CD14-positive monocyte (primary cell): ENCODE measurements at places on chromosomes 7 and 10. TPM values are rescaled to one million over a fixed set of nuclear protein-coding genes. Genes with fewer than 3 reads are reported as not detected.

CNPY1 gene
- polyA plus RNA-seq = not detected in 2 replicates

GRCh38 chr10:60420991-60421894, 31.6 kb upstream of the ANK3 start:
- no peak for DNase-seq

DNA sequence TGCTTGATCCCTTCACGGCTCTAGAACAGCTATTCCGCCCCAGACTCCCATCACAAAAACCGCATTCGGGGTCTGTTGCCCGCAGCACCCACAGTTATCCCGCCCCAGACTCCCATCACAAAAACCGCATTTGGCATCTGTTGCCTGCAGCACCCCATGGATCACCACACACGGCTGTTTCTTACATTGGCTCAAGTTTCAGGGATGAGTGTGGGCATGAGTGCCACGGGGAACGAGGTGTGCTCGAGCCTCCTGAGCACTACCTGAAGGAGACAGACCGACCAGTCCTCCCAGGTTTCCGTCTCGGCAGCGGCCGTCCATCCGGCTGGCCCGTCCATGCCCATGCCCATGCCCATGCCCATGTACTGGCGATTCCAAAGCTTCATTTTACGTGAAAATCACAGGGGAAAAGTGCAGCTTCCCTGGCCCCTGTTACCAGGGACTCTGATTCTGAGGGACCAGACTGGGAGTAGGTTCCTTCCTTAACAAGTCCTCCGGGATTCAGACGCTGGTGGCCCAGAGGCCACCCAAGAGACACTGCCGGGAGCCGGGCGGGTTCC, 66.4 kb upstream of the INSIG1 start:
- DNase-seq = no peak

DNA sequence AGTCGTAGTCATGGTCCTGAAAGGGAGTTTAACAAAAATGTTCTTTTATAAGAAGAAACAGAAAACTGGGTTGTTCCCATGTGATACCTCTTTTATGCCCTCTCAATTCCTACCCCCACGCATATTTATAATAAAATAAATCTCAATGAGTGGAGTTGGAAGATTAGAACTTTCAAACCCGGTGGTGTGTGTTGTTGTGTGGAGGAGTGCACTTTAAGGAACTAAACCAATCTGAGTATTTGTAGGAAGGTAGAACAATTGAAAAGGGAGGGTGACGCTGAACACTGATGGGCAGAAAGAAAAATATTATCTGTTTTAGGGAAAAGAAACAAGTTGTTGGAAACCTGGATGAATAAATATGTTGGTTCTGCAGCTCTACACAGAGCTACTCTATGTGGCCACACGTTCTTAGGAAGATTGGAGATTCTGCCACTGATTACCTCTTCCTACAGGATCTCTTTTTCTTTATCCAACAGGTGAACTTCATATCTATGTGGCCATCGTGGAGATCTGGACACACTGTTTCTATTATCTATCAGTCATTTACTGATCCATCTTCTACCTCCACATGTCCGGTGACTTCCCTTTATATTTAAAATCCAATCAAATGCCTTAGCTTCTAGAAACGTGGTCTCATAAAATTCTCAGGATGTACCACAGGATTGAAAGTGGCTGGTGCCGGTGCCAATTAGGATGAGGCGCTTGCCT, 13.1 kb upstream of the GATA3 start:
- DNase-seq = no peak

C10orf62 gene
- not detected in 2 replicates for polyA plus RNA-seq

- DNase-seq = no peak
These were observed 175.4 kb upstream of the AKR1E2 start for GRCh38 chr10:4650582-4650981.

GRCh38 chr7:73833251-73833919, 2.6 kb downstream of the CLDN4 start:
- no peak for DNase-seq

DNA sequence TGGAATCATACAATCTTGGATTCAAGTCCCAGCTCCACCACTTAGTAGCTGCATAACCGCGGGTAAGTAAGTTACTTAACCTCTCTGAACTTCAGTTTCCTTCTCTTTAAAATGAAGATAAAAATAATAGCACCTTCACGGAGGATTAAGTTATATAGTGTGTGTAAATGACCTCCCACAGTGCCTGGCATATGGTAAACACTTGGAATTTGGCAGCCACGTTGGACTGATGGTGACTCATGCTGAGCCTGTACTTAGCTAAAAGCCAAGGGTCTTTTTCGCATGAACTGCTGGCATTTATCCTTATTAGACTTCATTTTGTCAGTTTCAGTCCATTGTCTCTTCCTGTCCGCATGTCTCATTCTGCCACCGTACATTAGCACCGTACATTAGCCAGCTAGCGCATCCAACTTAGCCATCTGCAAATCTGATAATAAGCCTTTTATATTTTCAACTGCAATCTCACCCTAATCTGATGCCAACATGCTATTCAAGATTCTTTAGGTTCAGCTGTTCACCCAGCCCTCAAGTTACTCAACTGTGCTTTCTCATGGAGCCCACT, 11.2 kb downstream of the SLC13A4 start:
- no peak for DNase-seq

DNA sequence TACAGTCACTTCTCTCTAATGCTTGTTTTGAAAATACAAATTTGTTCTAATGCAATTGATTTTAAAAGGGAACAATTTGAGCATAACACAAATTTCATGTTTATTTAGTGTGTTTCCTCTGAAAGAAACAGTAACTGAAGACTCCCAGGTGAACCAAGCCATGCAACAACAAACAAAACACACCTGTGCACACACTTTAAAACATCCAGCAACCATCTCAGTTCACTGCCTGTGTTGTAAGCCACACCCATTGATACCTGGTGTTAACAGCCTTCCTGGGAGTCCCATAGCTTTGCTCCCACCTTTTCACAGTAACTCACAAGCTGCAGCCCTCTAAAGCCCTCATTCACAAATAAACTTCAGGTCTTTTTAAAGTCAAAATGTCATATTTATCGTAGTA, 89.3 kb downstream of the DOCK4 start:
- DNase-seq = no peak

CWF19L1 gene
- 22.2 TPM for polyA plus RNA-seq

GRCh38 chr10:43666552-43666951, 17.9 kb upstream of the ZNF32 start:
- no peak for DNase-seq

CACNB2 gene
- polyA plus RNA-seq = not detected

DNA sequence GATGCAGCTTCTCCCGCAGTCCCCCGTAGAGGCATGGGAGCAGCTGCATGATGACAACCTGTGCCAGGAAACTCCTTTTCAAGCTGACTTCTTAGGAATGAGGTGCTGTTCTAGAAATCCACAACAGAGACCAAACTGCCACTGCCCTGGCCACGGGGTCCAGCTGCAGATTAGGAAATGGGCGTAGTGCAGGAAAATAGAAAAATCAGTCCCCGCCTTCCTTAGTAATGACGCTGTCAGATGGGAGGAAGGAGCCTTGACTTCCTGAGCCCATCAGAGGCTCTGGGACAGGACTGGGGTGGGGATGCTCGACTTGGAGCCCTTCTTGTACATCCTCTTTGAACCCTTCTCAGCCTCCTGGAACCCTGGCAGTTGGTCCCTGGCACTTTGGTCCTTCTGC, 227.8 kb upstream of the GRB10 start:
- DNase-seq = no peak

OR6B1 gene
- polyA plus RNA-seq = not detected in 2 replicates

NEURL1 gene
- 3.0 TPM for polyA plus RNA-seq

METTL27 gene
- 1.2 TPM for polyA plus RNA-seq

GRCh38 chr10:30786131-30786530, 156.6 kb upstream of the LYZL2 start:
- DNase-seq = no peak

SLC26A3 gene
- polyA plus RNA-seq = not detected in 2 replicates

ANKRD61 gene
- not detected for polyA plus RNA-seq

DNA sequence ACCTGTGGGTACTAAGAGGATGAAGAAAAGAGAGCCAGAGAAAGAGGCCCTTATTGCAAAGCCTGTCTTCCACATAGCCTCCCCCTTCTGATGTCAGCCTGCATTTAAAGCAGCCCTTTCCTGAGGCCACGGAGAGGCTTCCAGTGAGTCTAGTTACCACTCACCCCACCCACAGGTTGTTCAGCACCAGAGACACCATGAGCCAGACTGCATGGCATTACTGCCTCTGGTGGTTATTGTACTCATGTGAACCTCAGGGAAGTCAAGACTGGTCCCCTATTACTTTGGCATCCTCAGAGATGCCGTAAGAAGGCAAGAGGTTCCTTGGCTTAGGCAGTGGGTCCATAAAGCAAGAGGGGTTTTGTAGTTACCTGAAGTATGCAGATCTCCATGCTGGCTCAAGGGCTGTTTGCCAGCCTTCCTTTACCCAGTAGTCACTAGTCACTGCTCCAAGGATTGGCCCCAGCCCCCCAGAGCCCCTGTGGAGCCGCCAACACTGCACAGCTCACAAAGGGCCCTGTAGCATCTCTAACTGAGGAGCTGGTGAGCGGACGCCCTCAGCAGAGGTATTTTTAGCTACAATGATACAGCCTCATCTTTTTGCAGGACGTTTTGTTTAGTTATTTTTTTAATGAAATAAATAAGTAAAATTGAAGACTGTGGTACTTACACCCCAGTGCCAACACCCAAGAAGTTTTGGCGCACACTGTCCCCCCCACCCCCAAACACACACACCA, 20.7 kb downstream of the LRRC4 start:
- no peak for DNase-seq

GRCh38 chr10:77510695-77511094, 126.9 kb downstream of the KCNMA1 start:
- DNase-seq = no peak

DNA sequence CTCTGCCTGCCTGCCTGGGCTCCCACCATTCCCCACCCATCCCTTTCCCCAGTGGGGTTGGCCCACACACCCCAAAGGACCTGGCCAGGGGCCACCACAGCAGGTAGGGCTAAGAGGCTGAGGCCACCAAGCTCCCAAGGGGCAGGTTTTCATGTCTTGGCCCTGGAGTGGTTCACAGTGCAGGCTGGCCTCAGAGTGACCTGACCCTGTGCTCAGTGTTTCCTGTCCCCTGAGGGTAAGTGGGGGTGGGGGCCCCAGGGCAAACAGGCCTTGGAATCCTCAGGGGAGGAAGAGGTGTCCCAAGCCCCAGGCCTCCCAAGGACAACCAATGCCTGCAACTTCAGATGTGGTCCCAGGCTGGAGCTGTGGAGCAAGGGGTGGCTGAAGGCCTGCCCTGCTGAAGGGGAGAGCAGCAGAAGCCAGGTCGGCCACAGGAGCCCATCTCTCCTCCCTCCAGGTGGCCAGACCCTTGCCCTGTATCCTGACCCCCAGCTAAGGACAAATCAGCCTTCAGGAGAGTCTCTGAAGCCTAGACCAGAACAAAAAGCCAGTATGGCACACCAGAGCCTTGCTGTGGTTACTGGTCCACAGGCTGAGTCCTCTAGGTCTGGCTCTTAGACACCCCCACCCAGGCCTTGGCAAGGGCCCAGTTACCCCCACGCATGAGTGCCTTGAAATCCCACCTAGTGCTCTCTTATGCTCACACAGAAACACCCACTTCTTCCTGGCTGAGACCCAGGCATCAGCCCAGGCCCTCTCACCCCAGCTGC, 27.6 kb downstream of the POLL start:
- no peak for DNase-seq

RNLS gene
- 3.7 TPM for polyA plus RNA-seq

- DNase-seq = no peak
These were observed 732 bp downstream of the FAM53B start for GRCh38 chr10:124743191-124744101.

GRCh38 chr10:30437031-30437841, 3.3 kb downstream of the MAP3K8 start:
- no peak for DNase-seq

EPHB4 gene
- 5.7 and 8.0 TPM in 2 replicates for polyA plus RNA-seq

ZNF488 gene
- polyA plus RNA-seq = not detected

DNA sequence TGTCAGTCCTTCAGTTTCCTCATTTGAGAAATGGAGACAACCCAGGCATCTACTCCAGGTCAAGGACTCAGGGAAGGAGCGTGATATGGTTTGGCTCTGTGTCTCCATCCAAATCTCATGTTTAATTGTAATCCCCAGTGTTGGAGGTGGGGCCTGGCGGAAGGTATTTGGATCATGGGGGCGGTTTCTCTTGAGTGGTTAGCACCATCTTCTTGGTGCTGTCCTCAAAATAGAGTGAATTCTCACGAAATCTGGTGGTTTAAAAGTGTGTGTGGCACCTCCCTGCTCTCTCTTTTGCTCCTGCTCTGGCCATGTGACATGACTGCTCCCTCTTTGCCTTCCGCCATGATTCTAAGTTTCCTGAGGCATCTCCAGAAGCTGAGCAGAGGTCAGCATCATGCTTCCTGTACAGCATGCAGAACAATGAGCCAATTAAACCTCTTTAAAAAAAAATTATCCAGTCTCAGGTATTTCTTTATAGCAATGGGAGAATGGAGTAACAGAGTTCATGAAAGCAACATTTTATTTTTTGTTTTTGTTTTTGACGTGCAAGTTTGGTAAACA, 30.0 kb downstream of the ARHGAP22 start:
- no peak for DNase-seq

CCL24 gene
- not detected for polyA plus RNA-seq

DNA sequence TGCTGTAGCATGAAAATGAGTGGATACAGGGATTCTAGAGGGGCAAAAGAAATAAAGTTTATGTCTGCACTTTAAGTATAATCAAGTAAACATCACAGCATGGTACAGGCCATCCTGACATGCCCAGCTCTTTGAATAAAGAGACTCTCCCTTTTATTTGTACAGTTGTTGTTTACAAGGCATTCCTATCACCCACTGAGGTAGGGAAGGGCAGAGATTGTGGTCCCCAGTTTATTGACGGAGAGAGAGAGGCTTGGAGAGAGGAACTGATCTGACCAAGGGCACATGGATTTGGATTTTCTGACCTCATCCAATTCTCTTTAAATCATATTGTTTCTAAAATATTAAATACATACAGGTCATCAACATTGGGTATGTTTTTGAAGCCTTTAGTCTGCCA, 53.9 kb downstream of the TACC2 start:
- DNase-seq = no peak
